ENCODE measurements at places on chromosomes 16 and 17. TPM values are rescaled to one million over a fixed set of nuclear protein-coding genes. Genes with fewer than 3 reads are reported as not detected.

SKAP1 gene
- total RNA-seq, result not detected

MYLK3 gene
- 9.1 TPM for total RNA-seq

AIPL1 gene
- total RNA-seq, result not detected

DNA sequence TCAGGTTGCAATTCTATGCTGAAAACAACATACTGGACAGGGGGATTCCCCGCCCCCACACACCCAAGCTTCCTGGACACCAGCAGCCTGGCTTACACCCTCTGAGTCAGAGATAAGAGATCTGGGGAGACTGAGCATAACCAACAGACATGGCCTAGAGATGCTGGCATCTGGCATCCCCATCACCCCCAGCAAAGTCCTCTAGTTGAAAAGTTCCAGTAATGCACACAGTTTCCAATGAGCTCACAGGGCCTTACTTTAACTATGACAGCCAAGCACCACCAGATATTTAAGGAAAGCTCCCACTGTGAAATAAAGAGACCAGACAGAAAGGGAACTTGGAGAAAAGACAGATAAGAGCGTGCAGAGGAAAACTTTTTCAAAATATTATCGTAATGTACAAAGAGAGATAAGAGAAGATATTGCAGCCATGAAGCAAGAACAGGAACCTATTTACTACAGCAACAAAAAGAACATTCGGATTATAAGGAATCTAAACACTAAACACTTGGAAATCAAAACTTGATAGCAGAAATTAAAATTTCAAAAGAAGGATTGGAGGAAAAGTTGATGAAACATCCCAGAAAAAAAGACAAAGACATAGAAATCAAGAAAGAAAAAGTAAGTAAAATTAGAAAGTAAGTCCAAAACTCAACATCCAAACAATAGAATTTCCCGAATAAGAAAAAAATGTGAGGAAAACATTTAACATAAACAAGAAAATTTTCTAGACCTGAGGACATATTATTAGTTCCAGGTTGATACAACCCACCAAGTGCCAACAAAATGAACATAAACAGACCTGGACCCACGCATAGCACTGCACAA is 17.2 kb upstream of the ALOX15 start:
- DNase-seq, result no peak

DNA sequence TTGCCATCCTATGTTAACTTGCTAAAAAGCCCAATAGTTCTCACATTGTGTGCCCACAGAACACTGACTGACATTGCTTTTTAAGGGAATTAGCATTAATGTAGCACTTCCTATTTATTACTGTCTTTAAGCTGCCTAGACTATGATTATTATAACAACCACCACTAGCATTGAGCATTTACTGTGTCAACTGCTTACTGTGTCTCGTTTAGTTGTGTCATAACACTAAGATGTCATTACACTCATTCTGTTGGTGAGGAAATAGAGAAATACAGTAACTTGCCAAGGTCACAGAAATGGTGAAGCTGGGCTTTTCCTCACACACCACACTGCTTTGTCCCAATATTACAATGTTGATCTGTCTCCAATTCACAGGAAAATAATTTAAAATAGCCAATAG is 30.2 kb downstream of the TRIM25 start:
- DNase-seq, result no peak

DNA sequence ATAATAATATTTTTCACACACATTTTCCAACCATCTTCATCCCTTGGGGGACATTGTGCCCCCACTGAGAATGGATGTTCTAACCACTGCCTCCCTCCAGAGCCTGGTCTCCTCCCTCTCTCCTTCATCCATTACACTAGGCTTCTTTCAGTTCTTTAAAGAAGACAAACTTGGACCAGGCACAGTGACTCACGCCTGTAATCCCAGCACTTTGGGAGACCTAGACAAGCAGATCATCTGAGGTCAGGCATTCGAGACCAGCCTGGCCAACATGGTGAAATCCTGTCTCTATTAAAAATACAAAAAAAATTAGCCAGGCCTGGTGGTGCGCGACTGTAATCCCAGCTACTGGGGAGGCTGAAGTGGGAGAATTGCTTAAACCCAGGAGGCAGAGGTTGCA is 6.5 kb downstream of the ALOX15 start:
- DNase-seq, result no peak

DNA sequence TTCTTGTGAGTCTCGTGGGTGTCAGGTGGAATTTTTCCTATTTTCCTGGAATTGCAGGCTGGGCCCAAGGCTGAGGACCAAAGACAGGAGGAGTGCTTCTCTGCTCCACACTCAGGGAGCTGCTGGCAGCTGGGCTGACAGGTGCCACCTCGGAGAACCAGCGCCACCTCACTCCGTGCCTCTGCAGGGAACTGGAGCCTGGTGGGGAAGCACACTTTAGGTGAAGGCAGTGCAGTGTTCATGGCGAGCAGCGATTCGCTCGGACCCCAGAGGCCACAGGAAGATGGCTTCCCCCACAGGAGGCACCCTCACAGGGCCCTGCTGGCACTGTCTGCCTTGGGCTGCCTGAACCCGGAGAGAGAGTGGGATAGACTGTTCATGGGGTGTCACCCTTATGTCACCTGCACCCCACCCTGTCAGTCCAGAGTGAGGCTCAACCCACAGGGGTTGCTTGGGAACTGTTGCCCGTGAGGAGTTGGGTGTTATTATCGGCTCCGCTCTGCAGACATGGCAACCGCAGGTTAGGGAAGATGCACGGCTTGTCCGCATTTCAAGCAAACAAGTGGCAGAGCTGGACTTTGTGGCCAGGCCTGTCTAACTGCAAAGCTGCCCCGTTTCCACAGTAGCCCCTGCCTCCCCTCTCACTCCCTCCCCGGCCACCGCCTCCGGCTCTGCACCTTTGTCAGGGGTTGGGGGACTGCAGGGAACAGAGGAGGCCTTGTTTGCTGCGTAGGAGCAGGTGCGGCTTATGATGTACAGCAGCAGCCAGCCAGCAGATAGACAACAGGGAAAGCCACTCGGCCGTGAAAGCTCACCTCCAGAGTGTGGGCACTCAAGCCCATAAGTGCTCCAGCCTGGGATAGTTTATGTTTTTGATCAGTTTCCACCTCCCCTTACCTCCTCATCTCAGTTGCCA is 15.5 kb downstream of the TBC1D24 start:
- DNase-seq, result peak; percentile 73

- no peak for DNase-seq
Measured at GRCh38 chr17:19510903-19511302, 22.8 kb upstream of the SLC47A1 start.

DNA sequence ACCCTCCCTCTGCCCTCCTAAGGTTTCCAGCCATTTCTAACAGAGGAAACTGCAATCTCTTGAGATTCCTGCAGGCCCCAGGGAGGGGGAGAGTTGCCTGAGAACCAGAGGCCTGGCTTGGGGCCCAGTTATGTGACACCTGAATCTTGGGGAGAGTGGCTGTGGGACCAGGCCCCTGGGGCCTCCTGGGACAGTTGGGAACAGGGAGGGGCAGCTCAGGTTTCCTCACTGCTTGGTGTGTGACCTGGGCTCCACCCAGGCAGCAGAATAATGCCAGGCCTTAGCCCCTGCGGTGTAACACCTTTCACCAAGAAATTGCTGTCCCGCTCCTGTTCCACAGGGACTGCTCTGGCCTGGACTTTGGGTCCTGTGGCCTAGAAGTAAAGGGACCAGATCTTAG is 44.3 kb upstream of the CRHR1 start:
- no peak for DNase-seq
